ENCODE measurements at places on chromosomes 1 and 21. TPM values are rescaled to one million over a fixed set of nuclear protein-coding genes. Genes with fewer than 3 reads are reported as not detected.

GRCh38 chr1:107175102-107175909, 34.5 kb downstream of the NTNG1 start:
- DNase-seq, result no peak

GRCh38 chr1:233010146-233010545, 59.7 kb downstream of the NTPCR start:
- DNase-seq, result no peak

GRCh38 chr1:150976401-150976821, 1.8 kb upstream of the CERS2 start:
- no peak for DNase-seq

DNA sequence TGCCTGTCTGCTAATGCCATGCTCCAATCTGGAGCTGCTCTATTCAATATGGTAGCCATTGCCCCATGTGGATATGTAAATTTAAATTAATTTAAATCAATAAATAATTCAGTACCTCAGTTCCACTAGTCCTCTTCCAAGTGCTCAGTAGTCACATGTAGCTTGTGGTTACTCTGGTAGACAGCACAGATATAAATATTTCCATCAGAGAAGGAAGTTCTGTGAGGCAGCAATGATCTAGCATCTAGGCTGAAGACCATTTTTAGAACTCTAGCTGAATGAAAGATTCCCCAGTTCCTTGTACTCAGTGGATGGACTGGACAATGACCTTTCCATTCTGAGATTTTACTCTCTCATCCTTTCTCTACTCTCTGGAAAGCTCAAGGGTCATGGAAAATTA, 25.8 kb upstream of the CAPZB start:
- no peak for DNase-seq

DNA sequence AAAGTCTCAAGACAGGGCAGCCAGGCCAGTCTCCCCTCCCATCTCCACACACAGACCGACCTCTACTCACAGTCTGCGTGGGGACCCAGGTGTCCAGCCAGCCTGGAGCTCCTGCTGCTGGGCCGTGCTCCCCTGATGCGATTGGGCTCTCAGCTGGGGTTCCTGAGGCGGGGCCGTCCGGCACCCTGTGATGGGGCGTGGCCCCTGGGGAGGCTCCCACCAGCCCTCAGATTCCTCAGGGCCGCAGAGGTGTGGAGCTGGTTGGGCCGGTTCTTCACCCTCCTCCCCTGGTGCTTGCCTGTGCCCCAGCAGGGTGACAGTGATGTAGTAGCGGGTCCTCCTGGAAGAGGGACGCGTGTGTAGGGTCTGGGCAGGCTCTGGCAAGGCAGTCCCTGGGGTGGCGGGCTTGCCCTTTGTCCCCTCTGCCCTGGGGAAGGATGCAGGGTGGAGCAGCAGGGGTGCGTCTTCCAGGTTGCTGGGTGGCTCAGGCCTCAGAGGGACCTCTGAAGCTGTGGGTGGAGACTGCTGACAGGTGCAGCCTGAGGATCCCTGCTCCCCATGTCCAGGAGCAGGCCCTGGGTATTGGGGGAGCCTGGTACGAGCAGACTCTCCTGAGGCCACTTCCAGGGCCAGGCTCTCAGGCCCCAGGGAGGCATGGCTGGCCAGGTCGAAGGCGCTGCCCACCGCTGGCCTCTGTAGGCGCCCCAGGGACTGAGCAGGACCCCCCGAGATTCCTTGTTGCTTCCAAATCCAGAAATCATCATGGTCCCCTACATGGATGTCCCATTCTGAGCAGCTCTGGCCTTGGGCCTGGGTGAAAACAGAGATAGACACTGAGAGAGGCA, at the start of gene CRYBG2:
TSS of gene CRYBG2 (minus strand) at position 155 of the 845 bp plus-strand sequence. CDS start 7,473 bp downstream, outside the sequence.
- DNase-seq, result no peak

The GBP3 gene
- polyA plus RNA-seq, result 15.9 TPM

DNA sequence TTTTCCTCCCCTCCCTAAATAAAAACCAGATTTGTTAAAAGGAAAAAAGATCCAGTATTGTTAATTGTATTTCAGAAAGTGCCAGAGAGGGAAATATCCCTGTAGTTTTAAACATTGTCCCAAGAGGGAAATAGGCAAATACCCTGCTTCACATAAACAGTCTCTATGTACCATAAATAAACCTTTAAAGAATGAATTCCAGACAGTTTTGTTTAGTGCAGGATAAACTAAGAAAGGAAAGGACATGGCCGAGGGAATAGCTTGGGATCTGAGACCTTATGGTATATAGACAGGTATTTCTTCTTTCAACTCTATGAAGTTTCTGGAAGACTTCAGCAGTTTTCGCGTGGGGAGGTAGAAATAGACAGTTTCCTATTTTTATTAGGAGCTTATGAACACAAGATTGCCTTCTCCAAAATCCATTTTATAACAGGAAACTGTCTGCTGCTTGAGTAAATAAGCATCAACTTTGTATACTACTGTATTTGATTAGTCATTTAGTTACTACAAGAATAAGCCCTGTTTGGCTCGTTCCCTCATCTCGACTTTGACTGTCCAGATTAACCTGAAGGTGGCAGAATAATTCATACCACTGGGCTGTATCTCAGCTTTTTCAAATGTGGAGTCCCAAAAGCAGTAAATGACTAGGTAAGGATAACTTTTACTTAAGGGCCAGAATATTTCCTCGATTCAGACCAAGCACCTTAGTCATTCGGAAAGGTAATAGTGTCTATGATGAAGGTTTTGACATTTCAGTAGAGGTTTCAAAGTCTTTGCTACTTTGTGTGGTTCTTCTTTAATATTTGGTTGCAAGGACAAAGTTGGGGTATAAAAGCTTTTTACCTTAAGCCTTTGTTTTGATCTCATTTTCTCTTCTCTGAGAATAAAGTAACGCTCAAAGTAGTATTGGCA, 177.5 kb downstream of the VPS13D start:
- peak; percentile 52 for DNase-seq

GRCh38 chr21:45129189-45129923, 55.0 kb downstream of the ADARB1 start:
- DNase-seq, result no peak

The CFHR3 gene
- 0.13 TPM for polyA plus RNA-seq

DNA sequence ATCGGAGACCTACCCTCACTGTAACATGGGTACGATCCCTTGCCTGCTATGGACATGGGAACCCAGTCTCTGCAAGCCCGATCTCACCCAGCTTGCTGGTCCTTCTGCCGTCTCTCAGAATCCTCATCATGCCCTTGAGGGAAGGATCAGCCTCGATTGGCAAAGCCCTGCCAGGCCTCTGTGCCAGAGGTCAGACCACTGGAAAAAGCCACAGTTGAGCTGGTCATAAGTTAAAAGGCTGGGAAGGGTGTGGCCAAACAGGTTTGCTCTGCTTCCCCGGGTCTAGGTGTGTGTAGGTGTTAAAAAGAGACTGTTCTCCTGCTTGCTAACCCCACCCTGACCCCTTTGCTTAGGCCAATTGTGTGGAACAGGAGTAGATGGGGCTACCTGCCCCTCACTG, 19.5 kb upstream of the PADI3 start:
- no peak for DNase-seq

- DNase-seq, result no peak
Observed at GRCh38 chr1:184753117-184753516, 1.5 kb downstream of the EDEM3 start.

GRCh38 chr1:245969283-245969682, 537.8 kb downstream of the SMYD3 start:
- no peak for DNase-seq

DNA sequence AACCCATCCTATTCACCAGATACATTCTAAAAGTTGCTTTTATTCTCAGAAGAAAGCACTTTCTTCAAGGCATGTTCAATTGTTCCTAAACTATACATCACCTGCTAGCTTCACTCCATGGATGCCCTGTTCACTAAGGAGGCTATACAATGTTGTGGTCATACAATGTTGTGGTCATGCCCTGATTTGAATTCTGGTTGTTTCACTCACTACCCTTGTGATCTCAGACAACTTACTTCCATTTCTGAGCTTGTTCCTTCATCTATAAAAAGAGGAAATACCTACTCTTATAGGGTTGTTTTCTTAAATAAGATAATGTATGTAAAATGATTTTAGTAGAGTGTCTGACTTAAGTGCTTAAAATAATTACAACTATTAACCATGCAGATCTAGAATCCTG, 19.7 kb downstream of the EDEM3 start:
- DNase-seq, result no peak

DNA sequence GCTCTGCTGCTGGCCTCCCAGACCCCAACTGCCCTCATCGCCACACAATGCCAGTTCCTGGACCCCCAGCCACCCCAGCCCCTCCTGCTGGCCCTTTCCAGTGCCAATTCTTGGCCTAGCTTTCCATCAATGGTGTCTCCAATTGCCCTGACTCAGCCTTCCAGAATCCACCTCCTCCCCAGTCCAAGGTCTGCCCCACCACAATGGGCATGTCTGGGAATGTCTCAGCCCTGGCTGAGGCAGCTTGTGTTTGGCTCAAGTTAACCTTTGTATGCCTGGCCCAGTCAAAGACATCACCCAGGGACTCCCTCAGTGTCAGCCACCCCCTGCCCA, 16.4 kb downstream of the ALDH4A1 start:
- no peak for DNase-seq

DNA sequence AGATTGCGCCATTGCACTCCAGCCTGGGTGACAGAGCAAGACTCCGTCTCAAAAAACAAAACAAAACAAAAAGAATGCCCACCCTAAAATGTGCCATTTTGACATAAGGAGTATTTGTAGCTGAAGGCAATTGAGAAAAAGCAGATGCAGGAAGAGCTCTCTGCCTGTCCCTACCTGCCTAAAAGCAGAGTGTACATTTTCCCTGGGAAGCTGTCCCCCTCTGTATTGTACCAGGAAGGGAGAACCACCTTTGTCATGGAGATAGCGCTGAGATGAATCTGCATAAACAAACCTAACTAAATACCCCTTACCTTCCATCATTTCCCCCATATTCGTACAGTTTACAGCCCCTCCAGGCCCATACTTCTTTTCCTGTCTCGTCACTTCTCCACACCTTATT, 94.4 kb upstream of the SLC45A1 start:
- no peak for DNase-seq

GRCh38 chr21:33578959-33579542, 9.4 kb downstream of the DONSON start:
- no peak for DNase-seq

DNA sequence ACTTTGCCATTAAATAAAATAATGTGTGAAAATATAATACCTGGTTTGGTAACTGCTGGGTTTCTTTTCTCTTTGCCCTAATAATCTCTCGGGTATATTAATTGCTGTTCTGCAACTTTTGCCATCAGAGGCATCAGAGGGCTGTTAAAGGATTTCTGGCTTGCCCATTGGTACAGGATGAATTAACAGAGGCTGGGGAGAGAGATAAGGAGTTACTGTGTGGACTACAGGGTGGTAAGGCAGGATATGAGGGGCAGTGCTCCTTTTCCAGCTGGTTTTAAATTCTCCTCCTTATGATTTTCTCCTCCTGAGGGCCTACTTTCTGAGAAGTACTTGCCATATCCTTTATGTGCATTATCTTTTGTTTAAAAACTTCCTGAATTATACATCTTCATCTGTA, 48.3 kb downstream of the FGGY start:
- no peak for DNase-seq

GRCh38 chr1:177440821-177441220, 270.1 kb downstream of the BRINP2 start:
- no peak for DNase-seq

DNA sequence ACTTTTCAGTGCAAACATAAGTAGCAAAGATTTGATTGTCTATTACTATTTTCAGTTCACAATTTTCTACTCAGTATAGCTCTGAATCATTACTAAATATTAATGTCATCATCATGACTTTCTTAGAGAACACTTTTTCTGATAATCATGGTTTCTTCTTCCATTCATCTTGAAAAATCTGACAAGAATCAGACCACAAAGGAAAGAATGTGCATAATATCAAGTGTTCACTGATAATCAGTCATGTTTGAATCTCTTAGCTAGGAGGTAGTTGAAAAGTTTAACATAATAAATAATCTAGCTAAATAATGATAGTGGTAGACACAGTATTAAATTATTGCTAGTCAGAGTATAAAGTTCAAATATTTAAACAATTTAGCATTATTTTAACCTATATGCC, 133.2 kb downstream of the BRINP3 start:
- DNase-seq, result no peak

- no peak for DNase-seq
Observed at GRCh38 chr1:239912471-239912870, 179.2 kb upstream of the FMN2 start.

DNA sequence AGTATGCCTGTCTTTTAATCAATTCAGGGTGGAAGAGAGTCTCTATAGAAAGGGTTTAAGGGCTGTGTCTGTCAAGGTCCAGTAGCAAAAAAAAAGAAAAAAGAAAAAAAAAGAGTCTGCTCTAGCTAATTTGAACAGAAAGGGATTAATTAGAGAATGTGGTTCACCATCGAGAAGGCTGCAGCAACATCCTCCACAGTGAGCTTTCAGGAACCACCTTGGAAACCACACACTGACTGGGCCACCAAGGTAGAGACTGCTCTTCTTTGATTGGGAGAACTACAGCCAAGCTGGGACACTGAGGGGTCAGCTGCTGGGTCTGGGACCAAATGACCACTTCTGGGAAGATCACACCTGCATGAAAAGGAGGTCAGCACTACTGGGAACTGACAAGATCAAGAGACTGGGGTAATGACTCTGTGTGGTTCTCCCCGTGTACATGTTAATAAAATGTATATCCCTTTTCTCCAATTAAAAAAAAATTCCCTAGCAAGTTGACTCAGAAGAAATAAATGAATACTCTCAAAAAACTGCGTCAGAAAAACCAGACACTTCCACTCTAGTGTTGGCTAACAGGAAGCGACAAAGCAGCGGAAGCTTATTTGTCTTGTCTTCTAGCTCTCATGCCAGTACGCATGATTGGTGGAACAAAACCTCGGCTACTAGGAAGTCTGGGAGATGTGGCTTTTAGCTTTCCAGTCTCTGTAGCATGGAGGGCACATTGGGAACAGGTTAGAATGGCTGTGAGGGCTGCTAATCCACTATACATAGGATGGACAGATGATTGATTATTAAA, 60.0 kb upstream of the IVNS1ABP start:
- DNase-seq, result no peak

DNA sequence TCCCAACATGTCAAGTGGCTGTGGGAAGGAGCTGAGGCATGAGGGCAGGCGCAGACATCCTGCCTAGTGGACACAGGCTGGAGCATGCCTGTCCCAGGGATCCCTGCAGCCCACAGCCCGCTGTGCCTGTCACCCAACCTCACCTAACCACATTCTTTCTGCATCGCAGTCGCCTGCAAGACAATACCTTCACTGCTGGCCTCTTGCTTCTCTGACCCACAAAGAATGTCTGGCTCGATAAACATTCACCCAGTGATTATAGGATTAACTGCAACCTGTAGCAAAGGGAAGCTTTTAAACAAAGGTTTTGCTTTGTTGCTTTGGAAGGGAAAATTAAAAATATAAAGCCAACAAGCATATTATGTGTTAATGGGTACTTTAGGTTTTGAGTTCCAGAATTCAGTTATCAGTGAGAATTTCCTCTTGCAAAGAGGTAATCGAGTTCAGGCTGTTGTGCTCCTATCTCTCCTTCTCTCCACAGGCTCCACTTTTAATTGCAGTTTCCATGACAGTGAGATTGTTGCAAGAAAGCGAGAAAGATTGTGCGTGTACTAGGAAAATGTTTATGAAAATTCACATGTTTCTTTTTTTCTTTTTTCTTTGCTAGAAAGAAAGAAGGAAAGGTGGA, 40.0 kb upstream of the ZNF648 start:
- DNase-seq, result no peak

The ALG14 gene
- 13.5 TPM for polyA plus RNA-seq
